ENCODE measurements at places on chromosomes 1 and 21.

DNA sequence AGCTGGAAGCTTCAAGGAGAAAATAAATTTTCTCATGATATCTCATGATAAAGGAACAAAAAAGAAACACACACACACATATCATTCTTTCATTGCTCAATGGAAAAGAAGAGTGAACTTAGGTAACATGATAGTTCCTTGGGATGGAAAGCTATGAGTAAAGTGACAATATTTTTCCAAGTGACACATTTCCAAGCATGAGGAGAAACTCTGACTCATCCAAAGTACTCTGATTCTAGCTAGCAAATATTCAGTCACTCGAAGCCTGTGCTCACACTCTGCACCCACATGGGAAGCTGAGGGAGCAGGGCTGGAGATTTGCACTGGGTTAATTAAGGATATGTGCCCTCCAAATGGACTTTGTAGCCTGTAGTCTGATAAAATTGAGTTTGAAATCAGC, 222.4 kb downstream of the LRRC40 start:
- no peak for DNase-seq

GRCh38 chr1:22922640-22923039, 50.0 kb downstream of the LACTBL1 start:
- DNase-seq = no peak

- no peak for DNase-seq
These were observed 1531.1 kb downstream of the MRPL39 start for GRCh38 chr21:24076179-24076578.

- DNase-seq = no peak
These were observed 43.7 kb upstream of the TEKT2 start for GRCh38 chr1:36040238-36040637.

- no peak for DNase-seq
These were observed 140.6 kb upstream of the GRIK3 start for GRCh38 chr1:37174876-37175275.

- no peak for DNase-seq
These were observed 7.3 kb downstream of the C1orf167 start for GRCh38 chr1:11769274-11769673.

DNA sequence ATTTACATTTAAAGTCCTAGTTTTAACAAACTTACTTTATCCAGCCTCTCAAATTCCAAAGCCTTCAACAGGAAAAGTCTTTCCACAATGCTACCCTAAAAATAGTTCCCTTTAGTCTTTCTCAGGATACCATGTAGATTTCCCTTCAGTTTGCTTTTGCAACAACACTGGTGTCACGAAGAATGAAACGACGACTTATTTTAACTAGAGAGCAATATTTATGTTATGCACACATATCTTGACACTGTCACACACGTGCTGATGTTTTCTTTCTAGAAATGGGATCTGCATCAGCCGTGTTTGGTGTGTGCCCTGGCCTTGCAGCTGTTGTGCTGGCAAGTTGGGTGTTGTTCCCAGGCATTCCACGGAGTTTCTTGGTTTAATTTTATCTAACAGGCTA, 75.5 kb downstream of the SIPA1L2 start:
- no peak for DNase-seq

- DNase-seq = no peak
These were observed 23.6 kb downstream of the DYRK3 start for GRCh38 chr1:206658981-206659273.

DNA sequence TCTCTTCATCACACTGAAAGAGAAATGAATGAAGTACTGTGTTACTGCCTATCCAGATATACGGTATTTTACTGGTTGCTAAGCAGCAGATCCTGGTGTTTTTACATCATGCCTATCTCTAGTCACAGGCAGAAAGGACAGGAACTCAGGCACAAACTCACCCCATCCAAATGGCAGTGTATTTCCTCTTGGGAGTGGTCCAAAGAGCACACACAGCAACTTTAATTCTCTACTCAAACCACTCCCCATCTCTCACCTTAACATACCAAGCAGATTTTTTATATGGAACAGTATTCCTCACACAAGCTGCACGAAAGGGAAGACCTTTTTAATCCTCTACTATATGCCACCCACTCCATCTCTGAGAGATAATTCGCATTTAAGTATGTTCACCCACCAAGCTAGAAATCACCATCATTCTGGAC, 27.3 kb downstream of the EIF4G3 start:
- DNase-seq = no peak

DNA sequence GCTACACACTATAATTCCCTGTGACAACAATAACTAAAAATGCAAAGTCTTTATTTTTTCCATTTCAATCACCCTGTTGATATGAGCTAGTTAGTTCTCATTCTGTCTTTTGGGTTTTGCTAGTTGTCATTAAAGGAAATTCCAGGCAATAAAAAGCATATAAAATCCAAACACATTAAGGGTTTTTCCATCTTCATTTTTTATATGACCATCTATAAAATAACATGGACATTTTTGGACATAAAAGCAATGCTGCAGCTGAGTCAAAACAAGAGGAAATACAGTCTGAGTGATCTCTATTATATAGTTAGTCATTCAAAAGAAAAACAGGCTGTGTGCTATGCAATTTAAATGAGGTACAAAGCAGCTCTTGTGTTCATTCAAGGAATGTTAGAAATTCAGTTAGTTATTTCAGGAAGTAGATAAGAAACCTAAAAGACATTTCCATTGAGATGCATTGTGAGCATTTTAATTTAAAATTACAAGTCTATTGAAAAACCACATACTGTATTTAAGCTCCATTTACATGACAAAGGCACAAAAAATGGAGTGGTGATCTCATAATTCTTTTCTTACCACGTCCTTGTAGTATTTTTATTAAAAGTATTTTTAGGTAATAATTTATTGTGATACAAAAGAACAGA, 67.3 kb upstream of the BCL10 start:
- DNase-seq = no peak

GRCh38 chr1:156401041-156401574, 32.1 kb downstream of the RHBG start:
- no peak for DNase-seq

DNA sequence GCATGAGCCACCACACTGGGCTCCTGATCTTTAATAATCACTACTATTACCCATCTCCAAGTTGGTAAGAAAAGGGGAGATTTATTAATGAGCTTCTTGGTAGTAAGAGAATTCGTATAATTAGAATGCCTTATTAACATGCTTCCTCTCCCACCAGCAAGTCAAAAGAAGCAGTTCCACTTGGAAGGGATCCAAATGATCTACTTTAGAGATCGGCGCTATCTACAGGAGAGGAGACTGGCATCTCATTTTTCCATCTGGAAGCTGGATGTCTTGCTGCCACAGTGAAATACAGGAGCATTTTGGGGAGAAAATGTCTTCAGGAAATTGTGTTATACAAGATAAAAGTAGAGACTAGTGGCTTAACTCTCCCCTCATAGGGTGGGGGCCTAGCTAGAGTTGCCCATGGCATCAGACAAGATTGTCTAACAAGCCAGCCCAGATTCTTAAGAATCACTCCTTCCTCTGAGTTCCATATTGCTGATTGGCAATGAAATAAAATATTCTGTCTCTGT, 33.6 kb upstream of the CAMSAP2 start:
- no peak for DNase-seq

DNA sequence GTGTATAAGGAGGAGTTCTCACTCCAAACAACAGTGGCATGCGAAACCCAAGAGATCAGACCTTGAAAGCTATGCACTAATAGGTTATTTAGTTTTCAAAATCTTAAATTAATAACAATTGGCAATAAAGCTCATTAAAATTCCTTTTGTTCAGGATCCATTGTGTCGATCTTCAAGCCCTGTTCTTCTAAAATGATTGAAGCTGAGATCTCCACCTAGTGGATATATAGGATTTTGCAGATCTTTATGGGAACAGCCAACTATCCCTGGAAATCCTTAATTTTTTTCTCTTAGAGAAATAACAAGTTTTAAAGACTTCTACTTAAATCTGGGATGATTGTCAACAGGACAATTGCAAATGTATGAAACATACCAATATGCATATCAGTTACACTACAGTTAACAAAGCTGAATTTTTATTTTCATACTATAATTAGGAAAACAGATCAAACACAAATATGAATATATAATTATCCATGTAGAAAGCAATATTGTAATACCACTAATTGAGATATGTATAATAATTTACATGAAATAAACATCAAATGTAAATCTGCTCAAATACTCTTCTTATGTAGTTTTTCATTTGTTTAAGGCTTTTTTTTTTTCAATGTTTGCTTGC, 43.3 kb downstream of the LRRC53 start:
- DNase-seq = no peak

All from CD4-positive, alpha-beta T cell treated with Interferon gamma for 1 hour (primary cell).